H9 (cell line): ENCODE measurements at places on chromosomes 12 and 14. TPM values are rescaled to one million over a fixed set of nuclear protein-coding genes. Genes with fewer than 3 reads are reported as not detected.
A peak's percentile ranks its signal among the peaks of the same experiment; 100 is the strongest.

DBX2 gene
- not detected in 2 replicates for total RNA-seq

SLC39A9 gene
- 39.8 and 42.2 TPM in 2 replicates for total RNA-seq

KRT85 gene
- total RNA-seq: not detected in 2 replicates

OASL gene
- not detected in 2 replicates for total RNA-seq

PDE3A gene
- total RNA-seq: 3.0 TPM in 2 replicates

GRCh38 chr12:127214186-127214585 is 1052.8 kb upstream of the TMEM132C start:
- DNase-seq: no peak

DNA sequence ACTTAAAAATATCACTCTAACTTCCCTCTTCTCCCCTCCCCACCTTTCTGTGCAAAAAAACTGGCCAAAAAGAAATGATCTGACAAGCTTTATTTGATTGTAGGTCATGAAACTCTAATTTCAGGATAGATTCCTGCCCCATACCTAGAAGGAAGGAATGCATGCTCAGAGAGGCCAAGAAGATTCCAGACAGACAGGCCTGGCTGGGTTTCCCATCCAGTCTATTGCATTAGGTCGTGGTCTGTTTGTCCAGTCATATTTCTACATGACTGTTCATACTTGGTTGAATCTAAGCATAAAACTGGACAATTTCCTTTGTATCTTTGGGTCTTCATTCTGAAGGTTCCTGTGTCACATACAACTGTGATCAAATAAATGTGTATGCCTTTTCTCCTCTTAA is 20.0 kb upstream of the SLC15A5 start:
- no peak for DNase-seq

- DNase-seq: peak; percentile 35
Observed at GRCh38 chr14:104893435-104894207, 28.6 kb downstream of the CEP170B start.

- DNase-seq: no peak
Observed at GRCh38 chr14:75980856-75981255, 939 bp downstream of the TGFB3 start.

- DNase-seq: no peak
Observed at GRCh38 chr12:99092100-99092851, 447.2 kb downstream of the APAF1 start.

DNA sequence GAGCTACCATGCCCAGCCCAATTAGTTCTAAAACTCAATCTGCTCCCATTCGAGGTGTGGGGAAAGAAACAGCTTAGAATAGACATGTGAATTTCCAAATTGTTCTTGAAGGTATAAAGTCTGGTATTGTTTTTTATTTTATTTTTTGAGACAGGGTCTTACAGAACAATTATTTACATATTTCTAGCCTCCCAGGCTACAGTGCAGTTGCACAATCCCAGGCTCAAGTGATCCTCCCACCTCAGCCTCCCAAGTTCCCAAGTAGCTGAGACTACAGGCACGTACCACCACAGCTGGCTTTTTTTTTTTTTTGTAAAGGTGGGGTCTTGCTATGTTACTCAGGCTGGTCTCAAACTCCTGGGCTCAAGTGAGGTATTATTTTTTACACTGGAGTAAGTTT is 6.3 kb downstream of the SLC11A2 start:
- DNase-seq: no peak

- DNase-seq: no peak
Observed at GRCh38 chr12:3935078-3935477, 61.9 kb upstream of the PARP11 start.

DNA sequence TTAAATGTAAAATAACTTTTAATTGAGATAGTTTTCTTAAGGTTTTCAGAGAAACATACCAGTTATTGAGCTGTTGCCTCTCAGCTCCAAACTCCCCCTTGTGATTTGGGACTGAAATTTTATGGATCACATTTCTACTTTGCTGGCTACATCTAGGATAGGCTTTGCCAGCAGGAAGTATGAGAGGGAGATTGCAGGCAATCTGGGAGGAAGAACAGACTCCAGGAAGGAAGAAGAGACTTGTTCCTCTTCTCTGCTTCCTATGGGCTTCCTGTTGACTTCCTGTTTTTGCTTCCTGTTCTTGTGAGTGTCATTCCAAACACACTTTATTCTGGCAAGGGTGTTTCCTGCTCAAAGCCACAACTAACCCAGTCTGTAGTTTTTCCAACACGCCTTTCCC is 312.9 kb downstream of the ITPR2 start:
- DNase-seq: no peak

GRCh38 chr14:76917745-76918255 is 91.6 kb downstream of the LRRC74A start:
- no peak for DNase-seq

GRCh38 chr12:10058387-10058786 is 27.9 kb downstream of the CLEC9A start:
- DNase-seq: no peak

DNA sequence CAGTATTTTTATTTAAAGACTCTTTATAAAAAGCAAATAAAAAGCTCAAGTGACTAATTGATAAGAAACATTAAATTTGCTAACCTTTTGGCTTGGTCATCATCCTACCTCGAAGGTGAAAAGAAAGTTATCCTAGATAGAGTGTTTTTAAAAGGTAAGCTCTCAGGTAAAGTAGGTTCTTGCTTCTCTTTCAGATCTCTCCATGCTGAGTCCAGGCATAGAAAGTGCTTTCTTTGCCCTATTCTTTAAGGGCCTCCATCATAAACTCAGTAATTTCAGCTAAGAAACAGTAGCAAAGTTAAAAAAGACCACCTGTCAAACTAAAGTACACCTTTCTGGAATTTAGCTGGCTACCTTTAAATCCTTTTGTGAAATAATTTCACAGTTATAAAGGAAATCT is 20.6 kb upstream of the ANHX start:
- DNase-seq: no peak

- no peak for DNase-seq
Observed at GRCh38 chr12:110796952-110797351, 49.8 kb upstream of the CCDC63 start.

- DNase-seq: no peak
Observed at GRCh38 chr12:71442567-71442931, 3.0 kb downstream of the LGR5 start.

- no peak for DNase-seq
Observed at GRCh38 chr12:58847901-58848600, 72.3 kb downstream of the LRIG3 start.

GRCh38 chr12:130401703-130402102 is 64.0 kb downstream of the PIWIL1 start:
- DNase-seq: no peak

- no peak for DNase-seq
Observed at GRCh38 chr12:91205811-91206210, 23.2 kb upstream of the DCN start.

GRCh38 chr12:77855548-77855947 is 24.9 kb downstream of the NAV3 start:
- DNase-seq: no peak

DNA sequence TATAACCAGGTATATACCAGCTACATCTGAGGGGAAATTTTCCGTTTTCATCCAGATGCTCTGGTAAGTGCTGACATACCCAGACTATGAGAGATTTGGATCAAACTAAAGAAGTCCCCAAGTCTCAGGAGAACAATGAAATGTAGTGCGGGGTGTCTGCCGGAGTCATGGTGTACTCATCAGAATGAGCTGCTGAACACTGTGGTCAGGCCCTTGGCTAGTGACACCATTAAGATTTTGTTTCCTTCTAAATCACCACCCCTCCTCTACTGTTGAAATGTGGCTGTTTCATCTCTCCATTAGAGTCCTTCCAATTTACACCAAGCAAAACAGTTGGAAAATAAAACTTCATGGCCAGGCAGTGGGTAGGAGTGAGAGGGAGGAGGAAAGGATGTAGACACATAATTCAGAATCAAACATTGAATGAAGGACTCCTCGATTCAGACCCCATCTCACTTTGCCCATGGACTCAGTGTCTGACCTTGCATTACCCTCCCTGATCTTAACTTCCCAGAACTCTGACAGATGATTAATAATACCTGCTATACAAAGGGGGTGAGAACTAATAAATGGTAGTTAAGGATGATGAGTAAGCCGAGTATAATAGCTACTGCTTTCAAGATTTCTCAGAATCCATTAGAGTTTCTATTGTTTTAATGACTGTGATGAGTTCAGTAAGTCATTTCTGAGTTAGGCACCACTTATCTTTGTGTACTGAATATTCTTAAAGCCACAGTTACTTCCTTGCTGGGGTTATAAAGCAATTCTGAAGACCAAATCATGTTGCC is 127.4 kb downstream of the CRADD start:
- DNase-seq: no peak

- no peak for DNase-seq
Observed at GRCh38 chr12:86950444-86950843, 694.3 kb upstream of the MGAT4C start.

DNA sequence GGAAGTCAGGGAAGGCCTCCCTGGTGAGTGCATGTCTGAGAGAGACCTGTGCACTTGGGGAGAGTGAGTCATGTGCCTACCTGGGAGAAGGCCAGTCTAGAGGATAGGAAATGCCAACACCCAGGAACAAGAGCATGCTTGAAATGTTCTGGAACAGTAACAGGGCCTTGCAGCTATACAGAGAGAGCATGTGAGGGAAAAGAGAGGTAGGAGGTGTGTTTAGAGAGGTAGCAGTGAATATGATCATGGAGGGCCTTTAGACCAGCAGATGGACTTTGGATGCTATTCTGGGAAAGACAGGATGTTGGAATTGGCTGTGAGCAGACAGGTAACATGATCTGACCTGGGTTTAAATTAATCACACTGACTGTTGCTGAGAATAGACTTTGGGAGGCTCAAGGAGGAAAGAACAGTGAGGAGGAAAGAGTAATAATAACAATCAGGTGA is 1143.6 kb downstream of the FLRT2 start:
- no peak for DNase-seq

DNA sequence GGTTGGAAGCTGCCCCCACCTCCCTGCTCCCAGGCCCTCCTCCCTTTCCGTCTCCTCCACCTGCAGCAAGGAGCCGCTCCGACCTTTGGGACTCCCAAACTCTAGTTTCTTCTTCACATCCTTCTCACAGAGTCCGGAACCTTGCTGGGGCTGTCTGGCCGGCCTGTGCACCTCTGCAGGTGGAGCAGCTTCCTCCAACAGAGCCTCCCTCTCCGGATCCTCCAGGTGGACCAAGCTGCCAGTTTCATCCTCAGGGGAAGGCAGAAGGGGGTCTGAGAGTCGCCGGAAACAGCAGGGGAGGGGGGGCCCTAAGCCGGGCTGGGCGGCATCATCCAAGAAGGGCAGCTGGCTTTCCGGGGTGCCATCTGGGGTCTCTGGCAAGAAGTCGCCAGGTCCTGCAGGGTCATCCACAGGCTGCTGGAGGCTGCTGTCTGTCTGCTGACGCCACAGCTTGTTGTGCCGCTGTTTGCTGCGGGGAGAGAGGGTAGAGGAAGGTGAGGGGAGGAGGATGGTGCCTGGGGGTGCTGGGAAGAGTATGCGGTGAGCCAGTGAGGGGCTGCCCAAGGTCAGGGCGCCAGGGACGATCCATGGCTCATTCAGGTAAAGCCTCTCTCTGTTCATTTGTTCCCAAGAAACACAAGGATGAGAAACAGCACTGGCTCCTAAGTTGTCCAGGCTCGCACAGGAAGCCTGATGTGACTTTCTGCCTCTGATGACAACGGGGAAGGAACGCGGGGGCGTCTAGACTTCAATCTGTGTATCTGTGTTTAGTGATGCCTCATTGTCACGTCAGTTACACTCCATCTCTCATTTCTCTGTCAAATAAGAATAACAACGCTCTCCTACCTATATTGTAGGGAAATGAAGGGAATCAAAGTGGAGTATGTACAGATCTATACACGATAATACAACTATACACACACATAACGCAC is 61.3 kb upstream of the CORO1C start:
- no peak for DNase-seq
